ENCODE measurements at places on chromosomes 13 and 19.

GRCh38 chr13:110024645-110024980, 238.2 kb upstream of the IRS2 start:
- DNase-seq = no peak

DNA sequence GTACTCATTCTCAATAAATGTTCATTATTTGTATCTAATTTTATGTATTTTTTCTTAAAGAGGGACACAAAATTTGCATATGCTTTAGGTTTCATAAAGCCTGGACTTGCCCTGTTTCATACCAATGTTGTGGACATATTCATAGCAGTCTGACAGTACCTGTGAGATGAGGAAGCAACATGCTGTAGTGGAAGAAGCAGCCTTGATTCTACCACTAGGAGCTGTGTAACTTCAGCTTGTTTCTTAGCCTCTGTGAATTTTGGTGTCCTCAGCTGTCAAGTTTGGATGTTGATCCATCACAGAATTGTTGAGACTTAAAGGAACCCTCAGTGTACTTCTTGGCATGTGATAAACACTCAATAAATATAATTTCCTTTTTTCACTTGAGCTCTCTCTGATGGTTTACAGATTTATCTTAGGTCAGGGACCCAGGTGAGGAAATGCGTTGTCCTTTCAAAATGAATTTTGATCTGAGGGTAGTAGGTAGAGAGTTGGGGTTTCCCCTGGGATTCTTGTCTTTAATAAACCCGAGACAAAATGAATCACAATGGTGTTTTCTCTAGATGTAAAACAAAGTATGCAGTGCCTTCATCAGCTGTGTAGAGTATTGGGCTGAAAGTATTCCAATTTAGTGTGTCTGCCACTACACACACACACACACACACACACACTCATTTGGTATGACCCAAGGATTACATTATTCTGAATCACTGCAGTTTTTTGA, 152.1 kb downstream of the KCNRG start:
- no peak for DNase-seq

DNA sequence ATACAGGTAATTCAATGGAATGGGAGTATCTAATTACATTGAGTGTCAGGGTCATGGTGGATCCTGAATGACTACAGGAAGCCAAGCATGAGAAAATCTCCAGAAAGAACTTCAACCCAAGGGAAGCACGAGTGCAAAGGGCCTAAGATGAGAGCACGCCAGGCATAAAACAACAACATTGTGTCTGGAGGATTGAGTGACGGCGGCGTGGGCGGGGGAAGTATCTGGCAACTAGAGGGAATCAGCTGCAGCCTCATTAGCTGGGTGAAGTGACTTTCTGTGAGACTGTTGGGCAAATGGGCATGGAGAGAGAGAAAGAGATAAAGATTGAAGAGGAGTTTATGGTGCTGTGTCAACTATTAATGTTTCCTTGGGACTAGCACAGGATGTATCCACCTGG, 194.3 kb downstream of the GPC6 start:
- no peak for DNase-seq

DNA sequence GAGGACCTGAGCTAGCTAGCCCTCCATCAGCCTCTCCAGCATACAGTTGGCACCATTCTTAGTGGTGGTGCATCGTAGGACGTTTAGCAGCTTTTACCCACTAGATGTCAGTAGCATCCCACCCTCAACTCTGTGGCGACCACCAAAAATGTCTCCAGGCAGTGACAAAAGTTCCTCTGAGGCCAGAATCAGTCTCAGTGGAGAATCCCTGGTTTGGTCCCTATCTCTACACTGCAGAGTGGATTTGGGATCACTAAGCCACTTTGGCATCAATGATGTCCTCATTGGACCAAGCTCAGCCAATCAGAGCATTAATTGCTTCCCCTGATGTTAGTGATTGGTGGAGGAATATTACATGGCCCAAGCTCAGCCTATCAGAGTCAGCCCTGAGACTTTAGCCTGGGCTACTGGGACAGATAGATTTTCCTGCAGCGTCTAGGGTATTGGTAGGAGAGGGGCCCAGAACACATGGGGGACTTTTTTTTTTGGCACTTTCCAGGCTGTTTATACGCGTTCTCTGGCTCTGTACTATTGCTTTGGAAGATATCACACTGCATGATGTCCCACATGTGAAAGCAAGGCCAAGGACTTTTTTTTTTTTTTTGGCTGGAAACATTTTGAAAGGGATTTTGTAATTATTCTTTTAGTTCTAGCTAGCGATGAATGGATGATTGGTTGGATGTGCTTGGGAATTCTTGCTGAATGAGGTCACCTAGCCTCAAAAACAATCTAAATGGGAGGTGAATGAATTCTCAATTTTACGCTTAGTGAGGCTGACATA, 7.0 kb downstream of the TMEM221 start:
- peak; percentile 35 for DNase-seq

- DNase-seq = no peak
Measured at GRCh38 chr19:50667759-50668231, 18.6 kb downstream of the C19orf81 start.

- DNase-seq = no peak
Measured at GRCh38 chr13:89214185-89214584, 1543.0 kb downstream of the SLITRK5 start.

- DNase-seq = no peak
Measured at GRCh38 chr13:45206340-45206739, 5.5 kb upstream of the KCTD4 start.

GRCh38 chr13:87426742-87427141, 244.4 kb upstream of the SLITRK5 start:
- DNase-seq = no peak

- DNase-seq = peak; percentile 79
Measured at GRCh38 chr19:46014941-46015686, 7.7 kb downstream of the PGLYRP1 start.

DNA sequence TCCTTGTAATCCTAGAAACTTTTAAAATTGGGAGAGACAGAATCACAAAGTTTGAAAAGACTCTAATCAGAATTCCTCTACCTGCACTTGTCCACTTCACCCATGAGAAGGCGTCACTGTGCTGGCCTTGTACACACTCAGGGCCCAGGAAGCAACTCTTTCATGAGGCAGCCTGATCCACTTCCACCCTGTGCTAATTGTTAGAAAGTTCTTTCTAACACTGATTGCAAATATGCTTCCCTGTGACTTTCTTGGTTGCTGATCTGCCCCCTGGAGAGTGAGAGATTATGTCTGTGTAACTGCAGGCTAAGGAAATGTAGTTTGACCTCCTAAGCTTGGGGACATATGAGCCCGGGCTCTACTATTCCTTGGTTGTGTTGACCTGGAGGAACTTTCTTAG, 494.6 kb downstream of the MYO16 start:
- DNase-seq = no peak

DNA sequence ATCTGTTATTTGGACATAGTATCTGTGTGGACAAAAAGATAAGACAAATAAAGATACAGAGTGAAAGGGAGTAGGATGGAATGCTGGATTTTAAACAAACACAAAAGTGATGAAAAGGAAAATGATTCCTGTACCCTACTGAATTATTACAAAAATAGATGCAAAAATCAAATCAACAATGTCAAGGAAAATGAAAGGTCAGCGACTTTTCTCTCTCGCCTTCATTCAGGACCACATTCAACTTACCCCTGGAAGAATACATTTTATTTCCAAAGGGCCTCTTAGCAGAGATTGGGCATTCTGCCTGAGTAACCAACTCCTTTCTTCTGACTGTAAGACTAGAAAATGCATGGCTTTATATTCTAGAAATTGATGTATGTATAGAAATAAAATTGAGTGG, 28.8 kb upstream of the FAM124A start:
- no peak for DNase-seq

GRCh38 chr19:14473978-14474578, 1.1 kb downstream of the PTGER1 start:
- no peak for DNase-seq

GRCh38 chr19:920051-920864, 3.1 kb downstream of the KISS1R start:
- DNase-seq = peak; percentile 73

DNA sequence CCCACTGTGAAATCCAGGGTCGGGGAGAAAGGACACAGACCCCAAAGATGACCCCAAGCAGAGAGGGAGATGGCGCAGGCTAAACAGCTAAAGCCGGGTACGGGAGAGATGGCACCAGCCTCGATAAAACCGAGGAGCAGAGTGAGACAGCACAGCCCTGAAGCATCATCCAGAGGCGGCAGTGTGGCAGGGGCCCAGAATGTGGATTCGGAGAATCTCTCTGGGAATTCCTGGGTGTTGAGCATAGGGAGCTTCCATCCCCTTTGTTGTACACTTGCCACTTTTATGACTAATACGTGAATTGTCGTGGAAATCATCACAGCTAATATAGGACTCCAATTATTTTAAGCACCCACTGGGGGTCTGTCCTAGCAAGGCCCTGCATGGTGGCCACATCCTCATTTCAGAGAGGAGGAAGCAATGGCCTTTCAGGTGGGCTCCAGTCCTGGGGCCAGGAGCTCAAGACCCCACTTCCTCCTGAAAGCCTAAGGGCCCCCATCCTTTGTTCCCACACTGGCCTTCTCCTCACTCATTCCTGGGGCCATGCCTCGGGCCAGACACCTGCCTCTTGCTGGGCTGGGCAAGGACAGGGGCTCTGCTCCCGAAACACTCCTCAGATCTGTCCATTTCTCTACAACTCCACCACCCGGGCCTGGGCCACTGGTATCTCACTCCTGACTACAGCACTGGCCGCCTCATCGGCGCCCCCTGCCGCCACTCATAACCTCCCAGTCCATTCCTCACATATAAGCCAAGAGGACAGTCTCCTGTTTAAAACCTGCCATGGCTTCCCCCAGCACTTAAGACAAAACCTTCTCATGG, 29.3 kb upstream of the ATP1A3 start:
- DNase-seq = peak; percentile 38

GRCh38 chr19:6483235-6483634, 1.6 kb upstream of the DENND1C start:
- no peak for DNase-seq

DNA sequence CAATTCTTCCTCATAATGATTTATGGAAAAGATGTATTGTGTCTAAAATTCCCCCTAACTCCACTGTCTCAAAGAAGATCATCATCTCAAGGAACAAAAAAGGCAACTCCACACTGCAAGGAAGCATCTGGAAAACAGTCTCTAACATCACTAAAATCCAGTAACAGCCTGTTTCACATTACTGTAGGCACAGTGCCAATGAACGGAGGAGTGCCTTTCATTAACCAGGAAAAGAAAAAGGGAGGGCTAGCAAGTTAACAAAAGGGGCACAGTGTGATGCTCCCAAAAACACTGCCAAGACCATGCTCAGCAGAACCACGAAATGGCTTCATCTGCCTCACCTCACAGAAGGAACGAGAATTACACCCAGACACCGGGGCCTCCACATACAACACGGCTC, 8.5 kb downstream of the TMTC4 start:
- no peak for DNase-seq

DNA sequence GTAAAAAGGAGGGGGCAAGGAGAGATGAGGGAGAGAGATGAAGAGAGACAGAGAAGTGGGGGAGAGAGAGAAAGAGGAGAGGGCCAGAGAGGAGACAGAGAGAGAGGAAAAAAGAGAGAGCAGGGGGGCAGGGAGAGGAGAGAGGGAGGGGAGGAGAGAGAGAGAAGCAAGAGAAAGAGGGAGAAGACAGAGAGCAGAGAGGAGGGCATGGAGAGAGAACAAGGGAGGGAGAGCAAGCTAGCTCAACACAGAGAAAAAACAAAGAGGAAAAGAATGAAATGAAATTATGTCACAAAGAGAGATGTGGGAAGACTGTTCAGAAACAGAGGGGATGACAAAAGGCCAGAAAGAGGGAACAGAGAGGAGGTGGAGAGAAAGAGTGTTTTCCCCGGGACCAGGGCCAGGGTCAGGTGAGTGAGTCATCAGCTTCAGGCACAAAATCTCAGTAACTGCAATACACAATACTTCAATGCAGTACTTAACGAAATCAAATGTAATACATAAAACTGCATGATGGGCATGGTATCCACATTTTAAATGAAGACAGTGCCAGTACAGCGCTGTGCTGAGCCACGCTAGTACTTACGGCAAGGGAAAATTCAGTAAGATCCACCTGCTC, 4.8 kb downstream of the KLK7 start:
- DNase-seq = no peak

GRCh38 chr13:108795841-108796240, 166.4 kb downstream of the MYO16 start:
- DNase-seq = no peak

GRCh38 chr19:5078182-5078581, 109.3 kb downstream of the KDM4B start:
- no peak for DNase-seq

- DNase-seq = no peak
Measured at GRCh38 chr19:410243-410781, 1.4 kb upstream of the C2CD4C start.

- DNase-seq = no peak
Measured at GRCh38 chr13:59319276-59319675, 844.5 kb downstream of the DIAPH3 start.

DNA sequence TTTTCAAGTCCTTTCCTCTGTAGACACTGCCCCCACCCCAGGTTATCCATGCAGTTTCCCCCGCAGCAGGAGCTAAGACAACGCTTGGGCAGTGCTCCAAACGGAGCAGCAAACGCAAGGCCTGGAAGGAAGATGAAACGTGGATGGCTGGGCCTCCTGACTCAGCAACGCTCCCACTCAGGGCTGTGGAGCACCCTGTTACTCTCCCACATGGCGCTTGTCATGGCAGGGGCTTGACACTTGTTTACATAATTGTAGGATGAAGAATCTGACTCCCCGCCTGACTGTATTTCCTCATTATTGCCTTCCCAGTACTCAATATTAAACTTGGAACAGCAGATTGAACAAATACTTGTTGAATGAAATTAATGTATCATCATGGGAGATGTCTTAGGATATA, 799 bp upstream of the C1QTNF9B start:
- no peak for DNase-seq

GRCh38 chr19:17322854-17323253, 11.8 kb downstream of the ANO8 start:
- no peak for DNase-seq

GRCh38 chr19:2242092-2242537, 5.5 kb downstream of the SF3A2 start:
- DNase-seq = no peak

DNA sequence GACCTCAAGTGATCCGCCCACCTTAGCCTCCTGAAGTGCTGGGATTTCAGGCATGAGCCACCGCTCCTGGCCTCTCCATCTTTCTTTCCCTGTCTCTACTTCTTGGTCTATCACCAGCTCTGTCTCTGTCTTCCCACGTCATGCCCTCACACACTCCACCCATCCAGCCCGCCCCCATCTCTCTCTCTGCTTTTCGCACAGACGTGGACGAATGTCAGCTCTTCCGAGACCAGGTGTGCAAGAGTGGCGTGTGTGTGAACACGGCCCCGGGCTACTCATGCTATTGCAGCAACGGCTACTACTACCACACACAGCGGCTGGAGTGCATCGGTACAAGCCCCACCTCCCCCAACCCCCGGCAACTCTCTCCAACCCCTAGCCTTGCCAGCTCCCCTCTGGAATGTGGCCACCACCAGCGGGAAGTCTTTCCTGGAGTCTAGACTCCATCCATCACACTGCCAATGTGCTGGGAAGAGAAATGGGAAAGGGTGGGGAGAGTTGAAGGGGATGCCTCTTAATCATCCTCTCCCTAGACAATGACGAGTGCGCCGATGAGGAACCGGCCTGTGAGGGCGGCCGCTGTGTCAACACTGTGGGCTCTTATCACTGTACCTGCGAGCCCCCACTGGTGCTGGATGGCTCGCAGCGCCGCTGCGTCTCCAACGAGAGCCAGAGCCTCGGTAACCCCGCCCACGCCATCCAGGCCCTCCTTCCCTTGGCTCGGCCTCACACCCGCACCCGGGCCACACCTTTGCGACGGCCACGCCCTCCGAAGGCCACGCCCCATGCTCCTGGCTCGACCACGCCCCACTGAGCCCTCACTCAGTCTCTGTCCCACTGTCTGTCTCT, 22.5 kb downstream of the LTBP4 start:
- DNase-seq = no peak

- DNase-seq = peak; percentile 47
Measured at GRCh38 chr13:110913322-110914080, 1.4 kb downstream of the ANKRD10 start.
